NCI-H1694 treated with DMSO at 0.1 percent for 48 hours (cell line): ENCODE measurements at places on chromosomes 7 and 10.

DNA sequence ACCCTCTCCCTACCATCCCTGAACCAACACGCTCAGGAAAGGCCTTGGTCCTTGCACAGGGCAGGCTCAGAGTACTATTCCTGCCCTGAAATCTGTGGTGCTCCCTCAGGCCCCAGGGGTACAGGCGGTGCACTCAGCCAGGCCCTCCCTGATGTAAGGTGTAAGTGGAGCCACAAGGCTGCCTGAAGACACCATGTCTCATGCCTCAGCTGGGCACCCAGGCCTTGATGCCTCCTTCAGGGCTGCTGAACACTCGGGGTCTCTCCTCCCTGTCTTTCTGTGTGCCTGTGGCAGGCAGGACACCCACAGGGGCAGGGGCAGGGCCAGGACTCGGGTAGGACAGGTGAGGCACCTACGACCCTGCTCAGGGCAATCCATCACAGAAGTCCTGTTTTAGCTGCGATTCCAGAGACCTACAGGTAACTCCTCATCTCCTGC is 22.9 kb upstream of the ANTXRL start:
- DNase-seq = no peak

DNA sequence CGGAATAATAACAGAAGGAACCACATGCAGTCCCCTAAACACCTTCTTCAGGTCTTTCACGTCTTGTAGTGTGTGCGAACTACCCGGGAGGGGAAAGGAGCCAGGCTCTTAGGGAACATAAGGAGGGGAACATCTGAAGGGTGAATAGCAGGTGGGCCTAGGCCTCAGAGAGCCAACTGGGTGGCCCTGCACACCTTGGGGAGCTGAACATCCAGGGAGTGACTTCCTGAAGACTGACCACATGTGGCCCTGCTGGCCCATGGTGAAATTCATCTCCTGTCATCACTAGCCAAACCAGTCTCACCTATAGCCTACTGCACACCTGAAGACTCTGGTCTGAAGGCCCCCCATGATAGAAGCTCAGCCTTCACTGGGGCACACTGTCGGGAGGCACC is 5.6 kb downstream of the CALML3 start:
- DNase-seq = no peak

- no peak for DNase-seq
Measured at GRCh38 chr10:106612381-106612780, 552.1 kb downstream of the SORCS1 start.

GRCh38 chr10:96814264-96814663 is 17.8 kb upstream of the LCOR start:
- DNase-seq = no peak

DNA sequence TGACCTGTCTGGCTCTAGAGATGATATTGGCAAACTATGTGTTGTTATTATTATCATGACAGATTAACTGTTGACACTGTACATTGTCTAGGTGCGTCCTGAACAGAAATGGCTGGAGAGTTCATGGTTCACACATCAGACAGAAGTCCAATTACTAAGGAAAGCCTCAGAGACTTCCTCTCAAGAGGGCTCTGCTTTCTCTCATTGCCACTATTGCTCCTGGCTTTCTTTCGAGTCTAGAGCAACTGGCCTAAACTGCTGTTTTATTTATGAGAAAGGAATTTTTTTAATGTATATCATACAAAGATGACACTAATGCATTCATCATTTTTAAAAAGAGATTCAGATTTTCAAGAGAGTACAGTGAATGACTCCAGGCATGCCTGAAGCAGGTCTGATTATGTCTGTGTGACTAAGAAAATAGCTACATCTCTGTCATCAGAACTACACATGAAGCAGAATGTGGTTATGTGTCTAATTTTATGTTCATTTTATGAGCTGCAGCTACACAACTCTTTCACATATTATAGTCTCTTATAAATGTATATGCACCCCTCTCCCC is 30.4 kb downstream of the NRCAM start:
- no peak for DNase-seq

GRCh38 chr7:45575501-45576248 is 1.5 kb downstream of the ADCY1 start:
- no peak for DNase-seq

DNA sequence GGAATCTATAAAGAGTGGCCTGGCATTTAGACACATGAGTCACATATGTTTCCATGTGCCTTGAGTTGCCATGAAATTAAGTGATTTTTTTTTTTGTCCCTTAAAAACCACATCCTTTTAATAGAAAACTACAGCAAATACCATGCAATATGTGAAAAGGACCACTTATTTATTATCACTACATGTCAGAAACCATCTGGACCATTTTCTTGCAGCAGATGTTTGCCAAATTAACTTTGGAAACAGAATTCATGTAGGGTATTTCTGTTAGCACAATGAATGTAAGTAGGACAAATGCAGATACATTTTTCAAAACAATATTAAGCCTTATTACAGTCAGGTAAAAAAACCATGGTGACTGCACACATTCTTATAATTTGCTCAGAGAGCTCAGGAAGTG is 230.6 kb downstream of the REEP3 start:
- peak; percentile 91 for DNase-seq

GRCh38 chr7:51190969-51191368 is 125.6 kb downstream of the COBL start:
- DNase-seq = no peak
